ENCODE measurements at places on chromosomes 11 and 22.

DNA sequence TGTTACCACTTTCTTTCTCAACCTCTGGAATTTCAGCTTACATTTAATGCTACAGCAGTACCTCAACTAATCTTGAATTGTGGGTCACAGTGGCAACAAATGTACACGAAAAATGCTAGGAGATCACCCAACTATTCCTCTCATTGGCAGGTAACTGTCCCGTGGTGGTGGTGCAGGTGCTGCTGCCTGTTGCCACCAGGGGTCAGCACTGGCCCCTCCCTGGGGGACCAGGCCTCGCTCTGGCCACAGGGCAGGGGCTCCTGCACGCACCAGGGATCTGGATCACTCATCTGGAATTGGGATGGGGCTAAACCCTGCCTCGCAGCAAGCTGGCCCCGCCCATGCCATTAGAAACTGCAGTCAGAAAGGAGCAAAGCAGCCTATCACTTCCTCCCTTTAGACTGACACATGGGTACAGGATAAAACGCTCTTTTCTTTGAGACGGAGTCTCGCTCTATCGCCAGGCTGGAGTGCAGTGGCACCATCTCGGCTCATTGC, 6.9 kb upstream of the POLDIP3 start:
- peak; percentile 26 for DNase-seq

- DNase-seq = no peak
Measured at GRCh38 chr22:19515654-19516377, 8.4 kb downstream of the CLDN5 start.

DNA sequence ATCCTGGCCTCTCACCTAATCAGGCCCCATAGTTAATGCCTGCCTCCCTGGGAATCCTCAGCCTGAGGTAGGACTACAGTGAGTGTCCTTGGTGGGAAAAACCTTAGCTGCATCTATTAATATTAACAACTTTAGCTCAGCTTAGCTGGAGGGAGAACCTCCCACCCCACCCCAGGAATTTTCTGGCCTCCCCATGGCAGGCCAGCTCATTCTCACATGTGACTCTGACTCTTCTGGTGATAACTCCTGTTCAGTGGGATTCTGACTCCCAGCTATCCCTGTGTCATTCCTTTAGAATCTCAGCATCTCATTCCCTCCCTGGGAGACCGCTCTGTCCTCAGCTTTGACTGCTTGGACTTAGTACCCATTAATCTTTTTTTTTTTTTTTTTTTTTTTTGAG, 14.5 kb downstream of the ART5 start:
- no peak for DNase-seq

DNA sequence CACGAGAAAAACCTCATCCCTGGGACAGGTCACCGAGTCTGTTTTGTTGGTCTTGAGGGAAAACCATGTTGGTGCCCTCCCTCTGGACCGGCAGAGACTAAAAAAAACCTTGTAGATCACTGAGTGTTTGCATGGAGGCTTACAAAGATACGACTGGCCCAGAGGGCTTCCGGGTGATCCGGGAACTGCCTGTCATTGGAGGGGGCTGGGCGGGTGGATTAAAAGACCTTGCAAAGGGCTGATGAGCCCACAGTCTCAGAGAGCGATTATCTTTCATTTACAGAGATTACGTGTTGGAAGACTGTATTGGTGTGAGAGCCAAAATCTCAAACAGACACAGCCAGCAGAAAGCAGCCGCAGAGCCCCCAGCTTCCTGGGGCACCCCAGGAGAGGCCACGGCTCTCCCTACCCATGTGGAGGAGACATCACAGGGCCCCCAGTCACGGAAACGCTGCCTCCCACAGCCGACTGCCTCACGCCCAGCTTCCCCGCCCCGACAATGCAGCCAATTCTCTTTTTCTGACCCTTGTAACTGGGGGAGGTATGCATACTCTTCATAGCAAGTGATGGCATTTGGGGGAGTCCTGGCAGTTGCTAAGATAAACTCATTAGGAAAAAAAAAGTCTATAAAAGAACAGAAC, 426.4 kb downstream of the CTTN start:
- no peak for DNase-seq

DNA sequence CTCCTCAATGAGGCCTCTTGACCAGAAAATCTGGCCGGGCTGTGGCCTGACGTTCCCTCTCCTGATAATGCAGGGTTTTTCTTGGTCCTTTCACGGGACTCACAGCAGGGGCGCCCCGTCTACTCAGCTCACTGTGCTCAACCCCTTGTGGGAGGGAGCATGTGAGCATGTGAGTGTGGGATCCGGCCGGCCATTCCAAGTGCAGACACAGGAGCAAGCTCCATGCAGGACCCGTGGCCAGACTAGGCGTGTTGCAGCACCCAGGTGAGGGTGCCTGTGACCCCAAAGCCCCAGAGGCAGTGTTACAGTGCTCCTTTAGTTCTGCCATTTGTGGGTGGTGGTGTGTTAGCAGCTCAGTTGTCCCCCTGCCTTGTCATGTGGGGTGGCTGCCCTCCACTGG, 18.0 kb downstream of the DHCR7 start:
- no peak for DNase-seq

GRCh38 chr22:24481641-24482040, 13.5 kb upstream of the UPB1 start:
- DNase-seq = no peak

- no peak for DNase-seq
Measured at GRCh38 chr22:19240813-19241592, 50.5 kb downstream of the CLTCL1 start.

GRCh38 chr11:119318240-119319135, 1.6 kb upstream of the MCAM start:
- DNase-seq = no peak

- DNase-seq = no peak
Measured at GRCh38 chr11:78253797-78254196, 65.1 kb downstream of the USP35 start.

DNA sequence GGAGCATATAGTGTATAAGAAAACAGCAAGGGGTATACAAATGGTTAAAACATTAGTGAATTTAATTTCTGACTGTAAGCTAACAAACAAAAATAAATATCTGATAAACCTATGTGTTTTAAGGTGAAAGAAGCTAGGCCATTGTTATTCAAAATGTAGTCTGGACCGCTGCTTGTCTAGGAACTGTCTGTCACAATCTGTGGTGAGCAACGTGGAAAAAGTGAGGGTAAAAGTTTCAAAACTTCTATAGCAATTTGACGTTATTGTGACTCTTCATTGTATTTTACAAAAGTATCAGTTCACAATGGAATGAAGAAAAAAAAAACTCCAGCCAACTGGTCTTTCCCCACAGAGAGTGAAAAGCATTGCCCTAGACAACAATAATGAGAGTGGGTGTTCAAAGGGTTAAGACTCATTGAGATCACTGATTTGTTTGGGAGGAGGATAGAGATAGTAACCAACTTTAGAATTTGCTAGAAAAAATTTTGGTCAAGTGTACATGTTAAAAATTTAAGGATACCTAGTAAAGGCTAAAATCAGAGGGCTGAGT, 79.1 kb downstream of the UVRAG start:
- no peak for DNase-seq

DNA sequence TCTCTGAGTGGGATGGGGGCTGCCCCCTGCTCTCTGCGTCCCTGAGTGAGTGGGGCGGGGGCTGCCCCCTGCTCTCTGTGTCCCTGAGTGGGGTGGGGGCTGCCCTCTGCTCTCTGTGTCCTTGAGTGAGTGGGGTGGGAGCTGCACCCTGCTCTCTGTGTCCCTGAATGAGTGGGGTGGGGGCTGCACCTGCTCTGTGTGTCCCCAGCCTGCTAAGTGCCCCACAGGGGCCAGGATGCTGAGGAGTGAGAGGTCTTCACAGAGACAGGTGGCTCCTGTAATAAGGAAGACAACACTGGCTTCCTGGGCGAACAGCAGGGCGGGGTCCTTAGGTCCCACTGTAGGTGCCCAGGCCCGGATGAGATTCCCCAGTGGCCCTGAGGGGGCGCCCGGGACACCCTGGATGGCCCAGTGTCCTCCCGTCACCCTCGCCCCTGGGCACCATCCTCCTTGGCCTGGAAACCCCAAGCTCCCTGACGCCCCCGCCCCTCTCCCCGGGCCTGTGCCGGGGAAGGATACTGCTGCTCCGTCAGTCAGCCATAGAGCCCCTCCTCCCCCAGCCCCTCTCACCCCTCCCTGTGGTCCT, 3.8 kb upstream of the CCDC188 start:
- DNase-seq = no peak

DNA sequence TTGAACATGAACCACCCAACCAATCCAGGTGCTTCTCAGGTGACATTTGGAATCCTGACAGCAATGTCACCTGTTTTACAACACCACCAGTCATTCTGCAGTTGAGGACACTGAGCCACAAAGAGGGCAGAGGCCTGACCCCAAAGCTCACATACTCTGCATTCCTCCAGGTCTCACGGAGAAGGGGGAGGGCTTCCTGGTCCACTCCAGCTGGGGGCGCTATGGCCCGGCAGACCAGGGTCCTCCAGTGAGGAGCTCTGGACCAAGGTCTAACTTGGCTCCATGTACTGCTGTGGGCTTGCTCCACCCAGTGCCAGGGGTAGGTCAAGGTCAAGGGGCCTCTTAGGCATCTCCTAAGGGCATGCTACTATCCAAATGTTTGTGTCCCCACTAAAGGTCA, 1.5 kb upstream of the PNPLA3 start:
- no peak for DNase-seq

DNA sequence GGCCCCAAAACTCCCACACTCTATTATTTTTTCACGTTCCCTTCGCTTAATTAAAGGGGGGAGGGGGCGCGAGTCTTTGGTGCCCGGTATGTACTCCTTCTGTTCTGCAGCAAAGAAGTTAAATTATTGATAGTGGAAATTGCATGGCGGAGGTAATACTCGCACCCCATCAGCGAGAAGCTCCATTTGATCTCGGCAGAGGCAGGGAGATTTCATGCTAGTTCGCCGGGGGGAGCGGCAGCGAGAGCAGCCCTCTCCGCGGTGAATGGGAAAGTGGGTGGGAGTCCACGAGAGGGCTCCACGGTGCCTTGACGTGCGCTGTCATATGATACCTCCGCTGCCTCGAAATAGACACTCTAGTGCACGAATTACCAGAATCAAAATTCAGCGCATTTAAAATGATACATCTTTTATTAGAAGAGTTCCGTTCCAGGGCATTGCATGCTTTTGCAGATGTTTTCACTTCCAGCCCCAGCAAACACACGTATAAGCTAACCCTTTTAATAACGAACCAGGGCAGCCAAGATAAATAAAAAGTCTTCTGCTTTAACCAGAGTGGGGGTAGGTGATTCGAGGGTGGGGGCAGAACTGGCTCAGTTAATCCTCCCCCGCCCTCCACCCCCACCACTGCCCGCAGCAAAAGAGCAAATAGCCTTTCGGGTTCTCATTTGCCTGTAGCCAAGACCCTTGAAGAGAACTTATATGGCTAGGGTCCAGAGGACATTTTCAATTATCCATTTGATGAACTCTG, 1.3 kb upstream of the BDNF start:
- no peak for DNase-seq

GRCh38 chr11:12246989-12247388, 130.4 kb upstream of the PARVA start:
- no peak for DNase-seq

DNA sequence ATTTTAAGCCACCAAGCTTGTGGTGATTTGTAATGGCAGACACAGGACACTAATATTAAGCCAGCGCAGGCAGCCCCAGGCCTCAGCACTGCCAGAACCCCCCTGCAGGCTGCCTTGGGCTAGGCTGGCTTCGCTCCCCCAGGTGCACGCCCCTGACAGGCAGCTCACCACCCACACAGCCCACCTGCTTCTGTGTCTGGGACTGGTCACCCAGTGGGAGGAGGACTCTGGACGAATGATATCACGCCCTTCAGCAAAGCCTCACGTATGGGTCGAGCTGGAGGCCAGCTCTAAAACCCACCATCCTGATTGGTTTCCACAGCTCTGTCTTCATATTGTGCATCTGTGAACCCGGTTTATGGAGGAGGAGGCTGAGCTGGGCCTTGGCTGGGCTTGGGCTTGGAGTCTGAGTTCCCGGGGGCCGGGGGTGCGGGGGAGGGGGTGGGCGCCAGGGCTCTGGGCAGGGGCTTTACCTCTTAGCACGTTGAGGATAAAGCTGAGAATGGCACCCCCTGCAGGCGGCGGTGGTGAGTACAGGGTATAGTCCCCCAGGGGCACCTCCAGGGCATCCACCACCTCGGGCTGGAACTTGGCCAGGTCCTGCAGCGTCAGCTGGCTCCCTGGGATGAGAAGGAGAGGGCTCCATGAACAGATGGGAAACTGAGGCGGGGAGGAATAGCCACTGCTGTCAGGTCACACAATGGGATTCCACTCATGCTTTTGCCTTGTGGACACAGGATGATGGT, 13.8 kb downstream of the GGT5 start:
- peak; percentile 33 for DNase-seq

DNA sequence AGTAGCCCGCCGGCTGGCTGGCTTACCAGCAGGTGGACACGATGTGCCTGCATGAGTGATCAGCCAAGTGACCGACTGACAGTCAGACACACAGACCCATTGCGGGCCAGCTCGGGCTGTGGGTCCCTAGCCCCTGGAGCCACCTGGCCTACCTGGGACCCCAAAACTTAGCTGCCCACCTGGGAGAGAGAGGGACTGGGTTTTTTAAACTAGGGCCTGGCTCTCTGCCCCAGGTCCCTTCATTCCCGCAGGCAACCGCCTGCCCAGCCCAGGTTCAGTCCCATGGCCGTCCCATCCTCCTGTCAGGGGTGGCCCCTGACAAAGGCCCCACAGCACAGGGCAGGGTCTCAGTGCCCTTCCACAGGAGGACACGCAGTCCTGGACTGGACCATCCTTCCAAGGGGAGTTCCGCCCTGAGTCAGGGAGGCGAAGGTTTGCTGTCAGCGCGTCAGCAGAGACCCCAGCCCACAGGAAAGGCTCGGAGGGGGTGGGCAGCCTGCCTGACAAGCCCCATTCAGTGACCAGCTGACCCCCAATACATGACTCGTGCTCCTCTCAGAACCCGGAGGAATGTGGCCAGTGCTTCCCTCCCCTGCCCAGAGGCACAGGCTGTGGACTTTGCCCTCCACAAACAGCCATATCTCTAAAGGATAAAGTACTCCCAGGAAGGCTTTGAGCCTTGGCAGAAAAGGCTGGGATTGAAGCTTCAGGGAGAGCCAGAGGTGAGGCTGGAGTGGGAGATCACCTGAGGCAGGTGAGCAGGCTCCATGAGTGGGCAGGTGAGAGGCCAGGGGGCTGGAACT, 8.4 kb downstream of the SLCO2B1 start:
- no peak for DNase-seq

GRCh38 chr11:16612566-16613261, 125.7 kb upstream of the C11orf58 start:
- no peak for DNase-seq

DNA sequence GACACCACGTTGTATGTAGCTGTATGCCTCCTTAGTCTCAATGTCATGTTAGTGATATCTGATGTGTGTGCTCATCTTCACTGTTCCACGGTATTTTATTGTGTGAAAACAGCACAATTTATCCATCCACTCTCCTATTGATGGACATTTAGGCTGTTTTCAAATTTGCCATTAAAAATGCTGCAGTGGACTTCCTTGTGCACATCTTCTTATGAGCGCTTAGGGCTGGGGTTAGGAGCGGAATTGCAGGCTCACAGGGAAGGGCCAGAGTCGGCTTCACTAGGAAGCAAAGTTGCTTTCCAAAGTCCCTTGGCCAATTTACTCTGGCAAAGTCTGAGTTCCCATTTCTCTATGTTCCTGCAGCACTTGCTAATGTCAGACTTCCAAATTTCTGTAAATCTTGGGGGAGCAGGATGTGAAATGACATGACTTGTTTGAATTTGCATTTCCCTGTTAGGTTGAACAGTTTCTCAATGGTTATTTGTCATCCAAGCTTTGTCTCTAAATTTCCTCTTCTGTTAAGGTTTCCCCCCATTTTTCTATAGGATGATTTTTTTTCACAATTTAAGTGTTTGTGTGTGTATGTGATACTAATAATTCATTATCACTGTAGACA, 75.4 kb downstream of the MYEOV start:
- no peak for DNase-seq
